ENCODE measurements at places on chromosomes 7 and 10.

- no peak for DNase-seq
These were observed 33.6 kb downstream of the ZNF22 start for GRCh38 chr10:45034301-45034700.

- DNase-seq: no peak
These were observed 48.5 kb downstream of the ANLN start for GRCh38 chr7:36438211-36438610.

DNA sequence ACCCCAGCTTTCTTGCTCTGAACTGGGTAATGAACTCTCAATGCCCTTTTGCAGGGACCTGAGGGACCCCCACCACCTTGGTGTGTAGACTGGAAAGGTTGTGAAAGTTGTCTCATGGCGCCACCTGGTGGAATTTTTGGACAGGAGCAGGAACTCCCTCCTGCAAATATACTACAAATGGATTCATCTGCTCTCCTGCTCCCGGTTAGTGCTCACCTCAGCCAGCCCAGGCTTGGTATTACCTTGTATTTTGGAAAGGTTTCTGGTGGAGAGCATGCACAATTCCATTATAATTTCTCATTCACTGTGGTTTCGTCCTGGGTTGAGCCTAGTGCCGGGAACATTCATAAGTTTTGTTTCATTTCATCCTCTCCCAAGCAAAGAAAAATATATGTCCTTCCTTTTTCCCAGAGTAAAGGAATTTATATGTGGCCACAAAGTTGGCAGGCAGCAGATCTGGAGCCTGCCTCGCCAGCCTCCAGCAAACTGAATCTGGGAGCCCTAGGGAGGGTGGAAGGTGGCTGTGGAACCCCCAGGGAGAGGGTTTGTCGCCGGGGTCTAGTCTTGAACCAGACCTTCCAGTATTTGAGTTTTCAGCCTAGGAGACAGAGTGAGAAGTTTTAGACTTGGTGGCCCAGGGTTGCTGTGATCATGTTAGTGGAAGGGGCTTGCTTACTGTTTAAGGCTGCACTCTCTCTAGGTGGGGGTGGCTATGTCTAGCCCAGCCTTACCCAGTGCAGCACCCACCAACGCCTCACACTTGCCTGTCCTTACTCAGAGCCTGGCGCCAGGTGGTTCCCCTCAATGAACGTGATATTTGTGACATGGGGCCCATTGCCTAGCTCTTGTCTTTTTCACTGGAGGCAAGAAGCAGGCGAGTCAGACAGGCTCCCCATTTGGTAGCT is 9.5 kb downstream of the FAM241B start:
- DNase-seq: peak; percentile 75

- no peak for DNase-seq
These were observed 29.6 kb upstream of the DKK1 start for GRCh38 chr10:52284416-52285013.

- no peak for DNase-seq
These were observed 150.1 kb upstream of the KLF6 start for GRCh38 chr10:3935141-3935540.

GRCh38 chr7:54946271-54946670 is 72.5 kb upstream of the EGFR start:
- DNase-seq: no peak

Data from neural crest cell (in vitro differentiated cells).